ENCODE measurements at places on chromosomes 3 and 15. TPM values are rescaled to one million over a fixed set of nuclear protein-coding genes. Genes with fewer than 3 reads are reported as not detected.

DNA sequence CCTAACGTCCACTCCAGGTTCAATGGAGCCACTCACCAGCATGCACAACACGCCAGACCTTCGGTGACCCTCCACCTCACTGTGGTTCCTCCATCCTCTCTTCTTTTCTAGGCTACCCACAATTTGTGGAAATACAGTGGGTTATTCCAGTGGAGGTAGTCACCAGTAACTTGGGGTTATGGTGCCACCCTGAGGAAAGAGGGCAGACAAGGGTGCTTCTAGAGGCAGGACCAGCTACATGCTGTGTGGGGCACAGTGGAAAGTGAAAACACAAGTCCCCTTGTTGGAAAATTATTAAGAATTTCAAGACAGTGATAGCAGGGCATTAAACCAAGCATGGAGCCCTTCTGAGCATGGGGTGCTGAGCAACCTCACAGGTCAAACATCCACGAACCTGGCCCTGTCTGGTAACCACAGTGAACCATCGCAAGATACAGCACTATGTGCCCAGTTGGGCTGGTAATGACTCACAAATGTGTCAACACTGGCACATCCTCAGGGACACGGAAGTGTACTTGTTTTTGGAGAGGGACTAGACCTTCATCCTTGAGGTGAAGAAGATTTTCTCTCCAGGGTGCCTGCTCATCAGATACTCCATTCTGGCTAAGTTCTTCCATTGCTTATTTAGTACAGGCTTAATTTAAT is 166.7 kb downstream of the STT3B start:
- no peak for DNase-seq
- no peak overlapping the region for H3K4me3 ChIP-seq
- H3K36me3 ChIP-seq = no peaks in the 10 kb centered on the region
- H3K4me1 ChIP-seq = no peaks in the 10 kb centered on the region

DGKG gene
- total RNA-seq = 0.14 TPM

CHDH gene
- 0.10 TPM for total RNA-seq

GRCh38 chr3:159130108-159130507 is 328.3 kb downstream of the MFSD1 start:
- H3K4me1 ChIP-seq = no peaks in the 10 kb centered on the region
- H3K27me3 ChIP-seq = no peaks in the 10 kb centered on the region
- H3K4me3 ChIP-seq = no peak overlapping the region
- H3K36me3 ChIP-seq = no peaks in the 10 kb centered on the region

ISLR2 gene
- not detected for total RNA-seq

All from activated naive CD8-positive, alpha-beta T cell treated with anti-CD3 and anti-CD28 coated beads for 36 hours (primary cell).